GM18507 (cell line): ENCODE measurements at places on chromosomes 7 and 10.

GRCh38 chr7:46131916-46132795 is 211.1 kb upstream of the IGFBP3 start:
- no peak for DNase-seq

DNA sequence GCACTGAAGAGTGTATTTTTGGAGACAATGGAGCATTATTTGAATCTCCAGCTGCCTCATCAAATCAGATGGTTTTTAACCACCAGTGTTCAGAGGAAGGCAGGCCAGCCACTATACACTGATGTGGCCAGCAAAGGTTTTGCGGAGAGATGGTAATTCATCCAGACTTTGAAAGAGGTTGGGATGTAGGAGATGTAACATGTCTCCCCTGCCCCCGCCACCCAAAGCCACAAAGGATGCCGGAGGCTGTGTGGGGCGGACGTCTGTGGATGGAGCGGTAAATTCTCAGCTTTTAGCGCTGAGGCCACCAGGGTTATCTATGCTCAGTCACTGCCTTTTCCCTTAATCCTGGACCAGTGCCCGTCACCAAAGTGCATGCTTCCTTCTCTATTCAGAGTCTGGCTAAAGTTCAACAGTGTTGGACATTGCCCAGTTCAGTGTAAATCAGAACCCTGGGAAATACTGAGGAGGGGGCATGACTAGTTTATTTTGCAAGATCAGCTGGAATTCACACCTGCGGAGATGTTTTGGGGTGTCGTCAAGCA is 3.7 kb upstream of the TRIP6 start:
- DNase-seq: no peak

DNA sequence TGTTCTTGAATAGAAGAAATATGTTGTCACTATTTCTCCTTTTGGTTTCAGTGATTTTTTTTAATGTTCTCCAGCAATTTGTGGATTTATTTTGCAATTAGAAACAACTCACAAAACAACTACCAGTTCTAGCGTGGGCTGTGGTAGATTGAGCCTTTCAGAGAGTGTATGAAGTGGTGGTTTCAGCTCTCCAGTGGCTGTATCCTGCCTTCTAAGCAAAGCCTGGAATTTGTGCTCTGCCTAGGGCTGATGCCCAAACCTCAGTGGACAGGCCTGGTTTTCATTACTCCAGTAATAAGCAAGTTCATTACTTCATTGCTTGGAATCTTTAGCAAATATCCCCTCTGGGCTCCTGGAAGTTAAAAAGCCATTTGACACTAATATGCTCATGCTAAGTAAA is 35.9 kb downstream of the APBB1IP start:
- DNase-seq: no peak

- no peak for DNase-seq
Measured at GRCh38 chr7:2567679-2568278, 9.0 kb downstream of the IQCE start.

GRCh38 chr10:60473557-60473956 is 83.9 kb upstream of the ANK3 start:
- DNase-seq: no peak

DNA sequence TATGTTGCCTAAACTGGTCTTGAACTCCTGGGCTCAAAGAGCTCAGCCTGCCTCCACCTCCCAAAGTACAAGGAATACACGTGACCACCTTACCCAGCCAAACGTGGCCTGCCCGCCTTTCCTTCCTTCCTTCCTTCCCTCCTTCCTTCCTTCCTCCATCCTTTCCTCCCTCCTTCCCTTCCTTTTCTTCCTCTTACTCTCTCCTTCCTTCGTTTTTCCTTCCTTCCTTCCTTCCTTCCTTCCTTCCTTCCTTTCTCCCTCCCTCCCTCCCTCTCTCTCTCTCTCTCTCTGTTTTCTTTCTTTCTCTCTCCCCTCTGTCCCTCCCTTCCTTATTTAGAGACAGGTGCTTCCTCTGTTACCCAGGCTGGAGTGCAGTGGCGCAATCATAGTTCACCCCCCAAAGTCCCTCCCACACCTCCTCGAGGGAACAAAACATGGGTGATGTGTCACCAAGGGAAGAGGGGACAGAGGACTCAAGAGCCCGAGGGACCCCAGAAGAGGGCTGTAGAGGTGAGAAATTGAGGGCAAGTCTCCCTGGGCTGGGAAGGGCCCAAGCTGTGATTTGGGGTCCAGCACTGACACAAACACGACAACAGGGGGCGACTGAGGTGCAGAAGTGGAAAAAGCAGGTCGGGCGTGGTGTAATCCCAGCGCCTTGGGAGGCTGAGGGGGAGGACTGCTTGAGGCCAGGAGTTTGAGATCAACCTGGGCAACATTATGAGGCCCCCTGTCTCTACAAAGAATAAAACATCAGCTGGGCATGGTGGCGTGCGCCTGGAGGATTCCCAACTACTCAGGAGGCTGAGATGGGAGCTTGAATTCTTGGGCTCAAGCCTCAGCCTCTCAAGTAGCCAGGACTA is 28.1 kb downstream of the EPHB4 start:
- DNase-seq: no peak

DNA sequence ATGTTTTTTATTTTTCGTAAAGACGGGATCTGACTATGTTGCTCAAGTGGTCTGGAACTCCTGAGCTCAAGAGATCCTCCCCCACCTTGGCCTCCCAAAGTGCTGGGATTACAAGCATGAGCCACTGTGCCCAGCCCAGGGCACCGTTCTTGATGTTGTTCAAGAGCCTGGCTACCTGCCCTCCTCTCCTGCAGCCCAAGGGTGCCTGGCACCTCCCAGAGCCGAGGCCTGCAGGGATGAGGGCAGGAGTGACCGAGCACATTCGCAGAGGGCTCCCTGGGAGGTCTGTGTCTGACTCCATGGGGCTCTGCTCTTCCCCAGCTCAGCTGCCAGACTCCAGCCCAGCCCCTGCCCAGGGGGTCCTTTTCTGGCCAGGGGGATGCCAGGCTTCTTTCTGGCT is 15.4 kb downstream of the SH2B2 start:
- DNase-seq: no peak

DNA sequence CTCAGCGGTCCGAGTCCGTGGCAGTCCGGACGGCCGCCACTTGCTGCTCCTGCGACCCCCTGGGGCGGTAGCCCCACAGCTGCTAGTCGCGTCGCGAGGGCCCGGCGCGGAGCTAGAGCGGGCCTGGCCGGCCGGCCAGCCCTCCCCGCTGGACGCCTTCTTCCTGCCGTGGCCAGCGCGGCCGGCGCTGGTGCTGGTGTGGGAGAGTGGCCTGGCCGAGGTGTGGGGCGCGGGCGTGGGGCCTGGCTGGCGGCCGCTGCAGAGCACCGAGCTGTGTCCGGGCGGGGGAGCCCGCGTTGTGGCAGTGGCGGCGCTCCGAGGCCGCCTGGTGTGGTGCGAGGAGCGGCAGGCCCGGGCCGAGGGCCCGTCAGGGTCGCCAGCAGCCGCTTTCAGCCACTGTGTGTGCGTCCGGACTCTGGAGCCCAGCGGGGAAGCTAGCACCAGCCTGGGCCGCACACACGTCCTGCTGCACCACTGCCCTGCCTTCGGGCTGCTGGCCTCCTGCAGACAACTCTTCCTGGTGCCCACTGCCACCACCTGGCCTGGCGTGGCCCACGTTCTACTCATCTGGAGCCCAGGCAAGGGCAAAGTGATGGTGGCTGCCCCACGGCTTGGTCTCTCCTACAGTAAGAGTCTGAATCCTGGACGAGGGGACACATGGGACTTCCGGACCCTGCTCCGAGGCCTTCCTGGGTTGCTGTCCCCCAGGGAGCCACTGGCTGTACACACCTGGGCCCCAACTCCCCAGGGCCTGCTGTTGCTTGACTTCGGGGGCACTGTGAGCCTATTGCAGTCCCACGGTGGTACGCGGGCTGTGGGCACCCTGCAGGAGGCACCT is 631 bp downstream of the HPS6 start:
- no peak for DNase-seq

GRCh38 chr10:97518301-97519043 is 19.7 kb downstream of the UBTD1 start:
- DNase-seq: no peak

DNA sequence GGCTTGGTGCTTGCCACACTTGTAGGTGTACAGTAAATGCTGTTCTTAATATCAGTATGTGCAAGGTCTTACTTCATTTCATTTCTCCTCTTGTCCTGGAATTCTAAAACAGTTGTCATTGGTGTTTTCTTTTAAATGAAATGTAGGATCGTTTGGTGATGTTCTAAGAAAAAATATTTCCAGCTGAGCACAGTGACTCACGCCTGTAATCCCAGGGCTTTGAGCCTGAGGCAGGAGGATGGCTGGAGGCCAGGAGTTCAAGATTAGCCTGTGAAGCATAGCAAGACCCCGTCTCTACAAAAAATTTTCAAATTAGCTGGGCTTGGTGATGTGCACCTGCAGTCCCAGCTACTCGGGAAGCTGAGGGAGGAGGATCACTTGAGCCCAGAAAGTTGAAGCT is 32.6 kb upstream of the ELN start:
- DNase-seq: no peak

DNA sequence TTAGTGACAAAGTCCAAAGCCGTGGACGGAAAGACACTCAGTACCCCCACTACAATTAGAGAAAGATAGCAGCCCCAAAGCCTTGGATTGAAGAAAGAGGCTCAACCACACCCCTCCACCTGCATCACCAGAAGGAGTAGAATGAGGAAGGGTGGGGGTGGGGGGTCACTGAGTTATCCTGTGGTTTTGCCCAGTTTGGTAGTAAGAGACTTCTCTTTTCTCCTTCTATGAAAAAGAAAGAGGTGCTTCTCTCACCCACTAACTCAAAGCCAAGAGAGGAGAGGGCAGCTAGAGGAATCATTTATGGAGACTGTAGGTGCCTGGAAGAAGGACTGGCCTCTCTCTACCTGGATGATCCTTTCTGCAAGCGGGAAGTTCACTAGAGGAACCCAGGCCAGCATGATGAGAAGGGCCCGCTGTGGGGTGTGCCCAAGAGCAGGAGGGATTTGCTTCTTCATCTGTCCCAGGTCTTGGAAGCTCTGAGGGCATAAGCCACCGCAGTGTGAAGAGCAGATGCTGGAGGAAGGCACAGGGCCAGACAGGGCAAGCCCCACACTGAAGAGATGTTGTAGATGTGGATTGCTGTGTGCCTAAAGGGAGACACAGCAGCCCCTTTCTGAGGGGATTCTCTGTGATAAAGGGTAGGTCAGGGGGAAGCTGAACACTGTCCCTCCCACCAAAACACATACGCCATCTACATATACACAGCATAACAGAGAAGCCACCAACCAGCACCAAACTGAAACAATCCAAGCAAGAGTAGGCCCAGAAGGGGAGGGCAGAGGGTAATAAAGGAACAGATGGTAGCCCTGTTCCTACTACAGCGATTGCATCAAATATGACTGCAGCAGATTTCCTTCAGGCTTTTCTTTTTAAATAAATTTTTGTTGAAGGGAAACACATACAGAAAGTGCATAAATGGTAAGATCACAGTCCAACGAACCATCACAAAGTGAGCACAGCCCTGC is 25.8 kb upstream of the LANCL2 start:
- no peak for DNase-seq

- DNase-seq: no peak
Measured at GRCh38 chr7:79520543-79520942, 67.1 kb upstream of the MAGI2 start.

DNA sequence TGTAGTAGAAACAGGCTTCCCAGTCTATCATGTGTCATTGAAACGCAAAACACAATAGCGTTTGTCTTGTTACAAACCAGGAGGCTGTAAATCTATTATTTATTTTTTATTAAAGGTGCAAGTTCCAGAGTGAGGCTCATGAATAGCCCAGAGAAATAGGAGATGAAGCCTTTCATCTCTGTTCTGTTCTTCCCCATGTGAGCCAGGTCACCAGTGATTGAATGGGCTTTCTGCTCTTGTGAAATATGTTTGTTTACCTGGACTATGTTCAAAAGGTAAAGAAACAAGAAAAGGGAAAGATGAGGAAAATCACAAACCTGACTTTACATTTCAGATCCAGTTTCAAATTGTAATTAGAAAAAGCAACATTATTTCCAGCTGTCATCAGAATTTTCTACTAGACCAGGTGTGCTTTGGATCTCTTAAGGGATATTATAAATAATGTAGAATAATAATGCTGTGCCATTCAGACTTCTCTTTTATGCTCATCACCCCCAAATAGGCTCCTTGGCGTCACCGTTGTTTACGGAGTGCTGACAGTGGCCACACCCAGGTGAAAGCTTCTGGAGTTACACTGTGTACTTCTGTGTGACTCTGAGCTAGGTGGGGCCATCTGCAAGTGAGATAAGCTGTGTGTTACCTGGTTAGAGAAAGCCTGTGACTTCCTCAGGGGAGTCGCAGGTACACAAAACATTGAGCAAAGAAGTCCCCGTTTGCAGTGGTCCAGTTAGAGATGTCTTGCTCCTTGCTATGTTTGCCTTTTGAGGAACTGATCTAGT is 274.9 kb downstream of the SDK1 start:
- DNase-seq: no peak

- no peak for DNase-seq
Measured at GRCh38 chr10:77431980-77432797, 205.4 kb downstream of the KCNMA1 start.

- DNase-seq: no peak
Measured at GRCh38 chr7:19128856-19129255, 11.4 kb upstream of the TWIST1 start.

DNA sequence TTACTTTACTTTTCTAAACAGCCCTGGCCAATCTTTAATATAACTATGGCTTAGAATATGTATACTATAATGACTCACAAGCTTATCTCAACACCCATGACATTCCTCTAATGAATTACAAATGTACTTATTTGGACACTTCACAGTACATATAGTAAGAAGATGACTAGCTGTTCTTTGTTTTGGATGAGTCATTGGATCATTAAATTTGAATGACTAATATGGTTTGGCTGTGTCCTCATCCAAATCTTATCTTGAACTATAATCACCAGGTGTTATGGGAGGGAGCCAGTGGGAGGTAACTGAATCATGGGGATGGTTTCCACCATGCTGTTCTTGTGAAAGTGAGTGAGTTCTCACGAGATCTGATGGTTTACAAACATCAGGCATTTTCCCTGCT is 807.5 kb upstream of the SORCS1 start:
- no peak for DNase-seq
